Esophagus squamous epithelium (tissue), 5 donors: ENCODE measurements at places on chromosomes 11 and 22.

DNA sequence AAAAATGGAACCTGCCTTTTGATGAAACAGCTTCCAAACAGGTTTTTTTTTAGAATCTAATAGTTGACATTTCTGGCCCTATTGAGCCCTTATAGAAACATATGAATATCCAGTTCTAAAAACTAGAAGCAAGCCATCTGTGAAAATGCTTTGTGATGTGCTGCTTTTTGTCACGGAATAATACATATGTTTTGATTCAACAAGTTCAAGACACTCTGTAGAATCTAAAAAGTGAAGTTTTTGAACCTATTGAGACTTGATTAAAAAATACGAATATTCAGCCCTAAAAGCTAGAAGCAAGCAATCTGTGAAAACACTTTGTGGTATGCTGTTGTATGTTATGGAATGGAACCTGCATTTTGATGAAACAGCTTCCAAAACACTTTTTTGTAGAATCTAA, 106.7 kb upstream of the VPREB1 start:
- DNase-seq: no peak

- DNase-seq: no peak
Measured at GRCh38 chr22:39628563-39629080, 58.1 kb downstream of the CACNA1I start.

GRCh38 chr22:36201630-36202319, at the start of gene APOL4:
Gene APOL4 (minus strand): TSS chr22:36201809. CDS start chr22:36201734, 75 bp downstream.
- DNase-seq: no peak

DNA sequence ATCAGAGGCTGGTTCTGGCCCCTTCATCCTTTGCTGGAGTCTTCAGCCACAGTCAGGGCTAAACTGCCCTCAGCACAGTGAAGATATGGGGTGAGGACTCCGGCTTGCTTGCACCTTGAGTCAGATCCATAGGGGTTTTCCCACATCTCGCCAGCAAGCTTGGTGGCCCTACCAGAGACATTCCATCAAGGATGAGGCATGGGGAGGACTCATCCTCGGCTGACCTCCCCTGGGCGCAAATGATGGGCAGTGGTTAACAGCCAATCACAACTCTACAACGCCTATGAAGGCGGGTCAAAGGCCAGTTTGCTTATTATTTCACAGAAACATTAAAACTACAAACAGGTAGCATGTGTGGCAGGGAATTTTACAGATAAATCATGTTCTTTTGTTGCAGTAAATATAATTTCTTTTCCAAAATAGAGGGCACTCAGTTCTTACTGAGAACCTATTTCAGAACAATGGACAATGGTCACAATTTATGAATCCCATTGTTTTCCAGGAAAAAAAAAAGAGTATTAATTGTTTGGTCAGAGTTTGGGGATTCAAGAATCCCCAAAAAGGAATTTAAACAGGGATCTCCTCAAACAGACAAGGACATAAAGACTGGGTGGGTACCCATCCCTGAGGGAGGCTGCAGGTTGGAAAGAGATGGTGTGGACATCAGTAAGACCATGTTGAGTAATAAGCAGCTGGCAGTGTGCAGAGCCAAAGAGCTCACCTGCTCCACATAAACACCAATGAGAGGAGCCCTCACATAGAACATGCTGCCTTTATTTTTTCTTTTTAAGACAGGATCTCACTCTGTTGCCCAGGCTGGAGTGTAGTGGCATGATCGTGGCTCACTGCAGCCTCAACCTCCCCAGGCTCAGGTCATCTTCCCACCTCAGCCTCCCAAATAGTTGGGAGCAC, 14.8 kb downstream of the PLAAT3 start:
- no peak for DNase-seq

- DNase-seq: no peak
Measured at GRCh38 chr22:23690713-23691112, at the start of gene RGL4. Gene RGL4 (plus strand): TSS chr22:23691013. CDS start chr22:23692031, 1,018 bp downstream.

GRCh38 chr11:64303109-64304031, 2.0 kb upstream of the ESRRA start:
- DNase-seq: no peak

DNA sequence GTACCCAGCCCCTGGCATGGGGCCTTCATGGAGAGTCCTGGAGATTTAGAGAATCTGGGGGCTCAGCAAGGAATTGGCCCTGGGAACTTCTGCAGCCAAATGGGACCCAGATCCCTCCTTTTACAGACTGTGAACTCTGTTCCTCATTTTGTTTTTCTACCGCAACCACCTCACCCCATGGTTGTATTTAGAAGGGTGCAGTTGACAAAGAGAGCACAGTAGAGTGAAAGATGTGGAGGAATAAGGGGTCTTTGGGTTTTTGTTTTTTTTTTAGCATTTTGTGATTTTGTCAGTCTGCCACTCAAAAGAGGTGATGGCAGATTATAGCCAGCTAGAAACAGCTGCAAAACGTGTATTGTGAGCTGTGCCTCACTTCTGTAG, 1.9 kb downstream of the ZNF74 start:
- DNase-seq: no peak

- DNase-seq: no peak
Measured at GRCh38 chr11:130415731-130416529, 12.5 kb downstream of the ADAMTS8 start.

DNA sequence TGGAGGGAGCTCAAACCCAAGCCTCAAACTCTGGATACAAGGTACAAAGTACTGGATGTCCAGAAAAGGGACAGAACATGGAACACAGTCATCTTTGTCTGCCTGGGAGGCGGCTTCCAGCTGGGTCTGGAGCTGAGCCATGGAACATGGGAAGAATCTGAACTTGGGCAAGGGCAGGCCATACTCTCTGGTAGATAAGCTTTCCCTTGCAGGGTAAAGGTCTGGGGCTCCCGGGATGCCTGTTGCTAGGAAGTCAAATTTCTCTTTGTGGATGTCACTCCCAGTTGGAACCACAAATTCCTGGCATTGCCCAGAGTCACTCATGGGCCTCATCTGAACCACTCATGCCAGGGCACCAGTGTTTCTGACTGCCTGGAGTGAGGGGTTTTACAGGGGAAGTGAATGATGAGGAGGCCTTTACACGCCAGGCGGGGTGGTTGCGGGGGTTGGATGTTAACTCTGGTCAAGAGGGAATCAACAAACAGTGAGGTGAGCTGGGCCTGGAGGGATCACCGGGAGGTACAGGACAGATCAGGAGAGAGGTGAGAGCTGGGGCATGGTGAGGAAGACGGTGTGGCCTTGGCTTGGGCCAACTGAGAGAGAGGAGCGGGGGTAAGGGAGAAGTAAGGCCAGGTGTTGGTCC, 5.7 kb downstream of the FTH1 start:
- DNase-seq: no peak

DNA sequence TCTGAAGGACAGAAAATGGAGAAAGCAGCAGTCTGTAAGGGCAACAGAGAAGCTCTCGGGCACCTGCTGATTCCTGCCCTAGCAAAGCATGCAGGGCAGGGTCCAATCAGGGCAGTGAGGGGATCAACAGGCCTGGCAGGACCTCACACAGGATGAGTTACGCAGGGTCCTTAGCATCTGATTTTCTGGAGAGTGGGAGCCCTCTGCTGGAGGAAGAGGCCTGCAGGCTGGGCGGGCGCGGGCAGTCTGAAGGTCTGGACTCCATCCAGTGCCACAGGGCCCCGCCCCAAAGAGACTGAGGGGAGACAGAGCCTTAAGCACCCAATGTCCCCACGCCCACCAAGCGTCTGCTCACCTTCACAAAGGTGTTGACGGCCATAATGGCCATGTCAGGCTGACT, 28.9 kb downstream of the AP1B1 start:
- no peak for DNase-seq
